Lung (tissue), 17 donors: ENCODE measurements at places on chromosomes 16 and 17. TPM values are rescaled to one million over a fixed set of nuclear protein-coding genes. Genes with fewer than 3 reads are reported as not detected.

DNA sequence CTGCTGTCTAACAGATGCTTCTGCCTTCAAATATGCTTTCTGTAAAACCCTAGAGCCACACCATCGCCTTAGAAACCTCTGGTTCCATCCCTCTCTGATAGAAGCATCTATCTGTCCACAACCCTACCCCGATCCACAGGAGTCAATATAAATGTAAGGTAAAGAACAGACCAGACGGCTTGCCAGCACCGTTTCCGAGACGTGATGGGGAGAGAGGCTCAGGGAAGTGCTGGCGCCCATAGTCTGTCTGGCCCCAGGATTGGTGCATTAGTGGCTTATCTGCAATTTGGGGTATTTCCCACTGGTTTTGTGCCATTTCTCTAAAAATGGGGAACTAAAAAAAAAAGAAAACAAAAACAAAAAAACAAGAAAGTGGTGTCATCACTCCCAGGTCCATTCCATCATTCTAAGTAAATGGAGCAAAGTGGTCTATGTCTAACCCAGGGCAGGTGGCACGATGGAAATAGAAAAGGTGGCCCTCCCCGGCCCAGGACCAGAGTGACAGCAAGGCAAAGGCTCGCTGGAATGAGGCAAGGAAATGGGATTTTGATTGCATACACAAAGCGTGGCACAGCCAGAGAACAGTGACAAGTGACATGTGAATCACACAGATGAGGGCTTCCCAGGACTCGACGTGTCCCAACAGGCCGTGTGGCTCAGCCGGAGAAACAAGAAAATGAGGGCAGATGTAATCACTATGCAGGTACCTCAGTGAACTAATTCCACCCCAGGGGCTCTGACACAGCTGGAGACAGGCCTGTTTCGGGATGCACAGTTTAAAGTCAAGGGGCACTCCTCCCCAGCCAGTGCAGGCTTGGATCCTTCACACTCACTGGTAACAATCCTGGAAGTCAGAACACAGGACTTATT lies 125.6 kb downstream of the GAS7 start:
- DNase-seq, result no peak

DNA sequence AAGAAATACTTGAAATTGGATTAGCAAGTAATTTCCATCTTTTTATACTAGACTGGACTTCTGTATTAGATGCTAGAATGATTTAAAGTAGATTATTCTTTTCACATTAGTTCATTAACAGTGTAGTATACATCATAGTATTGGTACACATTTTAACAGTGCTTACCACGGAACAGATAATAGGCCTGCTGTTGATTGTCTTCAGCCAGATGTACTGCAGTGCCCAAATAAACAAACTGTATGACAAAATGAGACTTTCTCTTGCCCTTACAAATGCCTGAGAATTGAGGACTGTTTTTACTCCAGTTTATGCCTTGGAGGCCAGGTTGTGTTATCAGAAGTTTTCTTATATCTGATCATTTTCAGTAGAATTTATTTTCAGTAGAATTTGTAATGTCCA lies 631 bp downstream of the EVI2A start:
- peak; percentile 29 for DNase-seq

DNA sequence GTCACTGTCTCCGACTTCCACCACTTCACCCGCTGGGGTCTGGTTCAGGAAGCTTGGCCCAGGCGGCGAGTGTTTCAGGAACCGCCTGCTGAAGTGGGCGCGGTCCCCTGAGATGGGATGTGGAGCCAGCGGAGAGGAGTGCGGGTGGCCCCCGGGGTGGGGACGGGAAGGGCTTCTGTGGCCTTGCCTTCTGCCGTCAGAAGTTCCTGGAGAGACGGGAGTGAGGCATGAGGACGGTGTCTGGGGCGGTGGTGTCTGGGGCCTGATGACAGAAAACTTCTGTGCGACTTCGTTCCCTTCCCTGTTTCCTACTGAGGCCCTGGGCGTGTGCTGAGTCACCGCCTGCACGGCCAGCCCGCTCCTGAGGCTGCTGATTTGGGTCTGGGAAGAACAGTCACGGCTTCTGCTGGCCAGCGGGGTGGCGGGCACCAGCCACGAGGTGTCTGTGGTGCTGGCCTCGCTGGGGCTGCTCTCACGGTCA lies 12.3 kb upstream of the NLRC3 start:
- no peak for DNase-seq

GRCh38 chr16:30439720-30440348 lies 5.8 kb downstream of the SEPHS2 start:
- no peak for DNase-seq

- peak; percentile 80 for DNase-seq
Observed at GRCh38 chr17:41835800-41836549, at the start of gene NT5C3B. Gene NT5C3B, minus strand, starts transcription at chr17:41836232. Its CDS starts 39 bp downstream, at chr17:41836193.

DNA sequence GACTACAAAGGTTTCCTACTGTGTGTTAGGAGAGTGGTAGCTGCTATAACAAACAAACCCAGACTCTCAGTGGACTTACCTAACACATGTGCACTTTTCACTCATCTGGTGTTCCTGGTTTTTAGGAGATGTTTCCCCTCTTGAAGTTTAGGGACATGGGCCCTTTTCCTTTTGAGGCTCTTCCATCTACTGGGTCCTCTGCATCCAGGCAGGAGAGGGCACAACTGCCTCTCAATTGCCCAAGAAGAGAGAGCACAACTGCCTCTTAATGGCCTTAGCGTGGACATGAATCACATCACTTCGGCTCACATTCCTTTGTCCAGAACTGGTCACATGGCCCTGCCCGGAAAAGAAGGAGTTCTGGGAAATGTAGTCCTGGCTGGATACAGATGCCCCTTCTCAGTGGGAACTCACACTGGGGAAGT lies 9.8 kb upstream of the TNRC6C start:
- DNase-seq, result peak; percentile 51

The ATP6V0C gene
- total RNA-seq, result 39.0 TPM

The ZG16B gene
- total RNA-seq, result 6.1 TPM
